ENCODE measurements at places on chromosomes 2 and 18.

- no peak for DNase-seq
Measured at GRCh38 chr2:46486436-46486835, 7.1 kb downstream of the TMEM247 start.

DNA sequence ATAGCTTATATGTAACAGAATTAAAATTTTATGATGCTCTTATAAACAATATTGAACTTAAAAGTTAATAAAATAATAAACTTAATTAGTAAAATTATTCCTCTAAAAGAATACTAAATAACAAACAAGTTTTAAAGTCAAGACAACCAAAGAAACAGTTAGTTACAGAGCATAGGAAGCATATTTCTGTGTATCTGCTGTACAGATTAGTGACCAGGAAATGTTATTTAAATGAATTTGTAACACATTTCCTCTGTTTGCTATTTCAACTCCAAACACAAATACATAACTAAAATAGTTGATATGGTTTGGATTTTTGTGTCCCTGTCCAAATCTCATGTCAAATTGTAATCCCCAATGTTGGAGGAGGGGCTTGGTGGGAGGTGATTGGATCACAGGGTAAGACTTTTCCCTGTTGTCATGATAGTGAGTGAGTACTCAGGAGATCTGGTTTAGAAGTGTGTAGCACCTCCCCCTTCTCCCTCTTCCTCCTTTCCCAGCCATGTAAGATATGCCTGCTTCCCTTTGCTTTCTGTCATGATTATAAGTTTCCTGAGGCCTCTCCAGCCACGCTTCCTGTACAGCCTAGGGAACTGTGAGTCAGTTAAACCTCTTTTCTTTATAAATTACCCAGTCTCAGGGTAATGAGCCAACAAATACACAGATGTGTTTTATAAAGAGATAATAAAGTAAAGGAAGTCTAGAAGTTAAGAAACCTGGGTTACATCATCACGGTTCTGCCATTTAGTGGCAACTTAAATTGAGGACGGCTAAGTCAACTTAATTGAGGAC lies 51.8 kb downstream of the ROCK2 start:
- no peak for DNase-seq

GRCh38 chr2:28162564-28162963 lies 230.1 kb upstream of the FOSL2 start:
- DNase-seq, result no peak

GRCh38 chr2:178385595-178386148 lies 65.3 kb downstream of the PRKRA start:
- no peak for DNase-seq

DNA sequence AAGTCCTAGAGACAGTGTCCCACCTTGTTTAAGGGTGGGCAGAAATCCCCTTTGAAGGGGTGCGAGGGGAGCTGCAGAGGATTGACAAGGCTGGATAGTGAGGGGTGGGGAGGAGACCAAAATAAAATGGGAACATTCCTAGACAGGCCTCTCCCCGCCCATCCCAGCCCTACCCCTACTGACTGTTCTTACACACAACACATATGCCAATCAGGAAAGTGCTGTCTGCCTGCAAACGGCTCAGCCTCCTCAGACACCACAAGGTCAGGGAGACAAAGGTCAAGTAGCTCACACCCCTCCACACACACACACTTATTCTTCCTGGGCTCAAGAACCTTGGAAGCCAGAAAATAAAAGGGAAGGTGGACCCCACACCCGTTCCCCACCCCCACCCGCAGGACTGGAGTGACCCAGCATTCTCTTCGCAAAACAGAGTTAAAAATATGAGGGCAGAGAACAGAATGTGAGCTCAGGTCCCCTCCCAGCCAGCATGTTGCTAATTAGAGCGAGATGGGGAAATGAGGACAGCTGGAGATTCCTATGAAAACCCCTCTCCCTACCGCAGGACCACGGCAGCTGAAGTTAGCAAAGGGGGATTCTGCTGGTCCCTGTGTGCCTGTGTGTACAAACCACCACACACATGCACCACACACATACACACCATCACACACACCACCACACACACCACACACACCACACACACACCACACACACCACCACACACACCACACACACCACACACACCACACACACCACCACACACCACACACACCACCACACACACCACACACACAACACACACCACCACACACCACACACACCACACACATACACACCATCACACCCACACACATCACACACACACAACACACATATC lies 197.8 kb downstream of the TNS1 start:
- DNase-seq, result no peak

GRCh38 chr18:11586896-11587295 lies 22.5 kb upstream of the SLC35G4 start:
- DNase-seq, result no peak

DNA sequence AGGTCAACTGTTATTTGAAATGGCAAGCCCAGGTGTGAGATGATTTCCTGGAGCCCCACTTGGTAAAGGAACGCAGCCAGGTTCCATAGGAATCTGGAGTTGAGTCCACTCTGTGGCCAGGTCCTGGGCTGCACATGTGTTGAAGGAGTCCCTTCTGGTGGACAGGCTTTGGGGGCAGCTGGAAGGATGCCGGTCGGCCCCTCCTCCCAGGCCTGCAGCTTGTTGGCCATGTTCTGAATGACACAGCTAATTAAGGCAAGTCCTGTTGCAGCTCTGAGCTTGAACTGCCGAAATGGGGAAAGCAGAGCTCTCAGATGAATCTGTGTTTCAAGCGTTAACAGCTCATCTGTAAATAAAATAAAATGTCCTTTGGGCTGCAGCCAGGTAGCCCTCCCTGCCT lies 23.8 kb downstream of the EN1 start:
- no peak for DNase-seq

GRCh38 chr2:85997017-85997970 lies 108.4 kb downstream of the POLR1A start:
- no peak for DNase-seq

- no peak for DNase-seq
Measured at GRCh38 chr2:215022418-215022817, 116.0 kb downstream of the ABCA12 start.

DNA sequence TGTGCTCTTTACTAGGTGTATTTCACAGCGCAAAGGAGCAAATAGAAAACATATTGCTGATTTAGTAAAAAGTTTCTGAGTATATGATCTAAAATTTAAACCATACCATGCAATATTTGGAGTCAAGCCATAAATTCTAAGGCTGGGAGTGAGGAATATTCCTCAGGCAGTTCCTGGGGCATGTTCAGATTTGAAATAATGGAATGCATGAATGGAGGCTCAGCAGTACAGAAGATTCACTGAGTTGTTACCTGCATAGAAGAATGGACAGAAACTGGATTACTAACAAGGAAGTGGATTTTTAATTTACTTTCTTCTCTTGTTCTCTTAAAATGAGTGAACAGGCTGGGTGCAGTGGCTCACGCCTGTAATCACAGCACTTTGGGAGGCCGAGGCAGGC lies 441.0 kb upstream of the MAP2 start:
- no peak for DNase-seq

- no peak for DNase-seq
Measured at GRCh38 chr2:74869517-74869916, 35.6 kb downstream of the HK2 start.

GRCh38 chr2:172777431-172777830 lies 41.8 kb downstream of the RAPGEF4 start:
- no peak for DNase-seq

Measured in H7 (cell line).